GDM1 (cell line): ENCODE measurements at places on chromosomes 16 and 17.

- no peak for DNase-seq
Observed at GRCh38 chr17:69448431-69449102, 34.1 kb downstream of the MAP2K6 start.

DNA sequence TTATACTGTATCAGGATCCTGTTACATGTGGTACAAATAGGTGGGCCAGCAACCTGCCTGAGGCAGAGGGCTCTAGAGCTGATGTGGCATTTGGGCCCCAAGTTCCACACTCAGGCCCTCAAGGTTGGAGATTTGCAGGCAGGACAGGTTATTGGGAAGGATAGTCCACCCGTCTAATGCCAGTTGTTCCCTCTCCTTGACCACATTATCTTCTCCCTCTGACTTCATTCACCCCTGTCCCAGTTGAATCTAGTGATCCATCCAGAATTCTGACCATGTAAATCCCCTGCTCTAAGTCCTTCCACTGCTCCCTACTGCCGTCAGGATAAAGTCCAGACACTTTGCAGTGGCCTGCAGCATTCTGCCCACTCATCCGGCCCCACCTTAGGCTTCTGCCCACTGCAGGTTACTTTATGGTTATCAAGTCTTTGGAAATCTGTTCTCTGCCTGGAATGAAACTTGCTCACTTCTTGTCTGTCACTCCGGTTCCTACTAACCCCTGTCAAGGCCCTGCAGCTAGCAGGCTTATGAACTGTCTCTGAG is 1.9 kb upstream of the NFATC3 start:
- no peak for DNase-seq

DNA sequence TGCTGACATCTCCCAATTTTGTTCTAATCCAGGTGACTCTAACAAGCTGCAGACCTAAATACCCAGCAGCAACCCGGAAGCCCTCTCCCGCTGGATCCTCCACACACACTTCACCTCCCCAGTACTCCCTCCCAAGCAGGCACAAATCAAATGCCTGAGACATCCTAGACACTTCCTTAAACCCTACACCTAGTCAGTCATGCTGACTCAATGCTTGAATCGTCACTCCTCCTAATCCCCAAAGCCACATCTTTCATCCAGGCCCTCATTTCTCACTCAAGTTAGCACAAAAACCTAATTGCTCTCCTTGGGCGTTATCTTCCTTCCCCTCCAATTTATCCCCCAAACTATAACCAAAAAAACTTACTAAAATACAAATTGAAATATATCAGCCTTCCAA is 32.7 kb downstream of the CMC2 start:
- no peak for DNase-seq

GRCh38 chr16:9970244-9970643 is 212.0 kb downstream of the GRIN2A start:
- no peak for DNase-seq

DNA sequence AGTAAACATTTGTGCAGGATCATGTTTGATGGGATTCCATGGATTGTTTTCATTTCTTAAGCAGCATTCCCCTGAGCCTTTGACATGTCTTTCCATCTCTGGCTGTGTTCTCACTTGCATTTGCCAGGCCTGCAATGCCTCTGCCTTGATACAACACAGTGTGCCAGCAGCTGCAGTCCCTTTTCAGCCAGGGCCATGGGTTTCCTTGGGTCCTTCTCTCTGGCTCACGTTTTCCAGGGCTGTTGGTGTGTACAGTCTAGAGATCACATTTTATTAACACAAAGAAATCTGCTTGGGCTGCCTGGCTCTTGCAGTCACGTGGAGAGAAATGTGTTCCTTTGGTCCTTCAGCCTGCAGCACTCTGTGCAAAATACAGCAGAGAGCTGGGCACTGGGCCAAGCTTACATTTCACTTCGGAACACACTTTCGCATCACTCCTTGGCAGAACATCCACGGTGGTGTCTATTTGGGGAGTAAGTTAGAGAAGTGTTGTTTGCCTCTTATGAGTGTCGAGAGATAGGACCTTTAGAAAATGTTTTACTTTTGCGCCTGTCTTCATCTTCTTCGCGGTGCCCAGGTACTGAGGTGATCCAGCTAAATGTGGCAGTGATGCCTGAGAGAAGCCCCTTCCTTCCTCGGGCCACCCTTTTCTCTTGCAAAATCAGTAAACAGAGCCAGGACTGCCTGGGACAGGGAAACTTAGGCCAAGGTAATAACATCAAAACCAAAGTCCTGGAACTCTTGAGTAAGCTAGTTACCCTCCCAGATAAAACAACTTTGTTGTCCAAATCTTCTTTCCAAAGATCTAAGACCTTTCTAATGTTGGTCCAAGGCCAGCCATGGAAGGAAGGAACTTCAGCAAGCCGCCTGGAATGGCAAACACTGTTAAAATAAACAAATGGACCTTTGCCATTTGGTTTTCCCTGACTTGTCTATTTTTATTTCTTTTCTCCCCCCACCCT is 20.9 kb downstream of the HLF start:
- no peak for DNase-seq

GRCh38 chr17:17126131-17127110 is 79.7 kb downstream of the PLD6 start:
- no peak for DNase-seq

- DNase-seq = no peak
Observed at GRCh38 chr16:71623597-71623996, 2.4 kb upstream of the MARVELD3 start.

DNA sequence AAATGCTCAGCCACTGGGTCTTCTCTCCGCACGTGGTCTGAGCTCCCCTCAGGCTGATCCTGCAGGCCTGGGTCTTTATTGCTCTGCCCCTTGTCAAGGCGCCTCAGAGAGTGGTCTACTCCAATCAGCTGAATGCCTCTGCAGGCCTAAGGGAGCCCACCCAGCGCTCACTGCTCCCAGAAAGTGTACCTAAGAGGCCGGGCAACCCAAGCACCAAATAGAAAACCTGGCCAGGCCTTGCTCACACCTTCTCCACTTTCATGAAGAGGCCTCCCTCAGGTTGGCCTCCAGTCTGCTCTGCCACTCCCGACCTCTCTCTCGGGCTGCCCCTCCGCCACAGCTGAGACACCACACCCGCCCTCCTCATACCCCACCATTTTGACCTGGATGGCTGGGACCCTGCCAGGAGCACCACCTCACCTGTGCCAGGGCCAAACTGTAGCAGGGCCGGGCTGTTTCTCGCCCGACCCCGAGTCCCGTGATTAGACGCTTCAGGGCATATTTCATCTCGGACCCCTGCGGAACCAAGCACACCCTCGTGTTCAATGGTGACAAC is 665 bp downstream of the MYBBP1A start:
- DNase-seq = no peak
